ENCODE measurements at places on chromosomes 1 and 21. TPM values are rescaled to one million over a fixed set of nuclear protein-coding genes. Genes with fewer than 3 reads are reported as not detected.

LGR6 gene
- total RNA-seq = not detected

SYNJ1 gene
- total RNA-seq = 5.9 TPM

KCNJ10 gene
- total RNA-seq = not detected

CAPN2 gene
- 471 TPM for total RNA-seq

SLC30A7 gene
- total RNA-seq = 35.1 TPM

SPRR3 gene
- not detected for total RNA-seq

NOS1AP gene
- 0.44 TPM for total RNA-seq

LCE1B gene
- total RNA-seq = not detected

CYP4Z1 gene
- total RNA-seq = not detected

CFHR2 gene
- total RNA-seq = not detected

CDA gene
- 4.0 TPM for total RNA-seq

PLA2G2A gene
- total RNA-seq = not detected

SOX13 gene
- total RNA-seq = 4.5 TPM

SPRR2G gene
- total RNA-seq = not detected

GBP4 gene
- 0.77 TPM for total RNA-seq

GBP6 gene
- total RNA-seq = 0.11 TPM

TMEM35B gene
- total RNA-seq = 33.9 TPM

GJA9 gene
- total RNA-seq = 0.12 TPM

LMX1A gene
- not detected for total RNA-seq

SYT6 gene
- total RNA-seq = not detected

DYNLT5 gene
- 2.7 TPM for total RNA-seq

UMODL1 gene
- total RNA-seq = 0.12 TPM
